ENCODE measurements at places on chromosomes 12 and 14.

- no peak for DNase-seq
Measured at GRCh38 chr14:71119832-71120231, 212.6 kb downstream of the PCNX1 start.

- DNase-seq = no peak
Measured at GRCh38 chr12:131090274-131091210, 136.8 kb downstream of the ADGRD1 start.

- DNase-seq = no peak
Measured at GRCh38 chr14:104339361-104339760, 201.0 kb downstream of the KIF26A start.

DNA sequence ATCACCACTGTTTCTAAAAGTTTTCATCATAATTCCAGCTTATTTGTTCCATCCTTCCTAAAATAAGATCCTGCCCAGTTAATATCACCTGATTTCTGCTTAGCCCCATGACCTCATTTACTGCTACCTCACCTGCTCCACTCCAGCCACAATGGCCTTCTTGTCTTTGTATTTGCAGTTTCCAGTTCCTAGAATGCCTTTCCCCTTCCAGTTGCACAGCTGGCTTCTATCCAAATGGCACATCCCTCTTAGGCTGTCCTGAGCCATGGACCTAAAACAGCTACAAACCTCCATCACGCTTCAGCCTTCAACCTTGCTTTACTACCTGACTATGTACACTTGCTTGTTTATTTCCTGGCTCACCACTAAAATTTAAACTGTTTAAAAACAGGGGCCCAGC is 6.5 kb upstream of the LGMN start:
- DNase-seq = no peak

DNA sequence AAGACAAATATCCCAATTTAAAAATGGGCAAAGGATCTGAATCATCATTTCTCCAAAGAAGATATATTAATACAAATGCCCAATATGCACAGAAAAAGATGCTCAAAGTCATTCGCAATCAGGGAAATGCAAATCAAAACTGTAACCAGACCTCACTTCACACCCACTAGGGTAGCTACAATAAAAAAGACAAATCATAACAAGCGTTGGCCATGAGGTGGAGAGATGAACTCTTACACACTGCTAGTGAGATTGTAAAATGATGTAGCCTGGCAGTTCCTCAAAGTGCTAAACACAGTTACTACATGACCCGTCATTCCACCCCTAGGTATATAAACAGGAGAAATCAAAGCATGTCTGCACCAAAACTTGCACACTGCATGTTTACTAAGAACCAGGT is 30.4 kb downstream of the CDC42BPB start:
- DNase-seq = no peak

- DNase-seq = no peak
Measured at GRCh38 chr12:85060916-85061315, 24.8 kb downstream of the LRRIQ1 start.

- no peak for DNase-seq
Measured at GRCh38 chr12:118013283-118013682, 3.2 kb upstream of the RFC5 start.

DNA sequence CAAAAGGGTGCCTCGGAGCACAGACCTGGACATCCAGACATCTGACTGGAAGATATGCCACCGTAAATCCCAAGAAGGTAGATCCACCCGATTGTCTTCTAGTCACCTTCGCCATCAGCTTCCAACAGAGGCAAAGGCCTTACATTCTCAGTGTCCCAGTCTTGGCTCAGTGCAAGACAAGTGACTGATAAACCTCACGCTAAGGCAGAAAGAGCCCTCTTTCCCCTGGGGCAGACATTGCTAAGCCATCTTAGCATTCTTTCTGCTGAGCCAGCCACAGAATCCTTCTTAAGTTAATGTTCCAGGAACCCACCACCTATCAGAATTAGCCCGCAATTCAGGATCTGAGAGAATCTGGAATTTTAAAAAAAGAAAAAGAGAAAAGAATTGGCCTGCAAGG is 4.3 kb upstream of the PLEKHG6 start:
- DNase-seq = peak; percentile 52

GRCh38 chr14:69129264-69129880 is 23.5 kb downstream of the DCAF5 start:
- DNase-seq = peak; percentile 83

DNA sequence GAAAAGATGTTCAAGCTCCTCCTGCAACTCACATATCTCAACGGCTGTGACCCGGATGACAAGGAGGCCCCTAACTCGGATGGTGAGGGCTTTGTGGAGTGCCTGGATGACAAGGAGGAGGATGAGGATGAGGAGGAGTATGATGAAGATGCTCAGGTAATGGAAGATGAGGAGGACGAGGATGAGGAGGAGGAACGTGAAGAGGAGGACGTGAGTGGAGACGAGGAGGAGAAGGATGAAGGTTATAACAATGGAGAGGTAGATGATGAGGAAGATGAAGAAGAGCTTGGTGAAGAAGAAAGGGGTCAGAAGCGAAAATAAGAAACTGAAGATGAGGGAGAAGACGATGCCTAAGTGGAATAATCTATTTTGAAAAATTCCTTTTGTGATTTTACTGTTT is 702 bp downstream of the ANP32D start:
- no peak for DNase-seq

DNA sequence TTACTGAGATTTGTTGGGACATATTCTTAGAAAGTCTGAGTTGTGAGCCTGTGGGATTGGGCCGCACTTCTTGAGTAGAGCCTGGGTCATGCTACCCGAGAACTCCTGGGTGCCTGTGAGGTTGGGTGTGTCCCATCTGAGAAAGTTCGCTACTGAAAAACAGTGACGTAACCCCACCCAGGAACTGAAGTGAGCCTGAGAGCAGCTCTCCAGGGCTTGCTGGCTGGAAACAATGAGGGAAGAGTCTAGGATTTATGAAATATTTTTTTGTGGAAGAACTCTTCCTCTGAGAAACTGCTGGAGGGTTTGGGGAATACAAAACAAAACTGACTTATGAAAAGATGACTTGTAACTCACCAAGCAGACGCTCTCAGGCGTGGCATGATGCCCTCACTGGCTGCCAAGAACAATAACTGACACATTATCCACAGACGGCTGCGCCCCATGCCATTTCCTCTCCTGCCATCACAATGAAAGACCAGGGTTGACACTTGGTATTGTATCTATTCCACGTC is 69.2 kb downstream of the RASSF3 start:
- no peak for DNase-seq

DNA sequence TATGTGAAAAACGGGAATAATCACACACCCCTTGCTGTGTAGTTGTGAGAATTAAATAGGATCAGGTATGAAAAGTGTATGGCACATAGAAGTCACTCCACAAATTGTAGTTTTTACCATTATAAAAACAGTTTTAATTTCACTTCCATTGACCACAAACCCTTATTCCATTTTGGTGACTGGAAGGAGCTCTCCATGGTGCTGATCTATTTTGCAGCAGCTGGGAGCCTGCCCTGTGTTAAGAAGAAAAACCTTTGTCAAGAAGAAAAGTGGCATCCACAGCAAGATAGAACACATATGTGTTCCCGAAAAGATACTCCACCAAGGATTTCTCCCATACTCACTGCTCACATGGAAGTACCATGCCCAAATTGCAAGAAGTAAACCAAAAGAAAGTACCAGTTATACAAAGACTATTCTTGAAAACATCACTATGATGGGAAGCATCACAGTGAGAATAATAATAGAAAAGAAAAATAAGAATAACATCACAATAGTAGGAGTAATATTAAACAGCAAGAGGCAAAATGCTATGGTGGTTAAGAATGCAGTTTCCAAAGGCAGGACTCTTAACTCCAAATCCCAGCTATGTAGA is 58.7 kb downstream of the TUNAR start:
- peak; percentile 29 for DNase-seq

DNA sequence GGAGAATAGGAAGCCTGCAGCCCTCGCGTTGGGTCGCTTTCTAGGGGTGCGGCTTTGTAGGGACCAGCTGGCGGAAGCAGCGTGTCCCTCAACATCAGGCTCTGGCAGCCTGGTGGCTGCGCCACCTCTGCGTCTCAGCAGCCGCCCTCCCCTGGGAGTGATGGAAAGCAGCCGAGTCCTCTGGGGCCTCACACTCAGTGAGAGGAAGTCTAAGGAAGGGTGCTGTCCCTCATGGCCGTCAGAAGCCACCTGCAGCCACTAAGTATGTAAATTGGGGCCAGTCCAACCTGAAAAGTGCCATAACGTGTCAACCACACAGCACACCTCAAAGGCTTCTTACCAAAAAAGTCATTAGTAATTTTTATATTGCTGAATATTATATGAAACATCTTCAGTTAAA is 80.3 kb downstream of the WDR20 start:
- no peak for DNase-seq
